ENCODE measurements at places on chromosomes 6 and 20. TPM values are rescaled to one million over a fixed set of nuclear protein-coding genes. Genes with fewer than 3 reads are reported as not detected.

The TSPO2 gene
- total RNA-seq, result not detected

The SLC13A3 gene
- total RNA-seq, result 2.4 TPM

The PRR3 gene
- 10.8 TPM for total RNA-seq

The AKAP7 gene
- total RNA-seq, result 54.4 TPM

The ELOVL2 gene
- total RNA-seq, result 24.8 TPM

All from hepatocyte (in vitro differentiated cells).